Suppressor macrophage (primary cell): ENCODE measurements at places on chromosomes 12 and 14.
A peak's percentile ranks its signal among the peaks of the same experiment; 100 is the strongest.

DNA sequence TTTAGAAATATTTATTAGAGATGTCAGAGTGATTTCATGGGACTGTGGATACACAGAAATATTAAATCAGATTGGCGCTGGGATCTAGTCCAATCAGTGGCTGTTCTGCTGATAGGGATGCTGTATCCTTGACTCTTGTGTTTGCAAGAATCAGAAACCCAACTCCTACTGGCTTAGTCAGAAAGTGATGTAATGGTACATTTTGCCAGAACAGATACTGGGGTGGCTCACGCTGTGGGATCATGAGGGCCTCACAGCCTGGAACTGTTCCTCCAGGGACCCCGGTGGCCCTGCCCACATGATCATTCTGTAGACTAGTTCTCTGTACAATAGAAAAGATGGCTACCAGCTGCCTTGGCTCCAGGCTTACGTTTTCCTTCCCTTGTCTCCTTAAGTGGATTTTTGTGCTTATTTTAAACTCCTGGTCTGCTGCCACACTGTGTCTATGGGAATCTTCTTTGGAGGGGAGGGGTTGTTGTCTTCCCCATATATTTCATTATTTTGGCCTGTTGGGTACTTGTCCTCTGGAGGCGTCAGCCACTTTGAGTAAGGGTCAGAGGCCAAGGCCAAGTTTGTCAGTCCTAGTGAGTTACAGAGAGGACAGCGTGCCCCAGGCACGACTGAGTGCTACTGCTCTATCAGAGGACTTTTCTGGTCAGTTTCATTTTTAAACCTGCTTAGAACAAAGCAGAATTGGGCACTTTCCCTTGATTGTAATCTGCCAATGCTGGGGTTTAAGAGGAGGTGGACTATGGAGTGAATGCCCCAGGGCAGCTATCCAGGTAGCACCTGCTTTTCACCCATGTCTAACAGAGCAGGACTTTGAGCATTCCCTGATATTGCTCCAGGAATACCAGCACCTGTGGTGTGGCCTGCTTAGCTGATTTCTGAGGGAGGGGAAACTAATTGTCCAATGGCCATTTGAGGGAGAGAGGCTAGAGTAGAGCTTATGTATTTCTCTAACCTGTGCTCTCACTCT, 164.3 kb downstream of the SLC5A8 start:
- no peak for DNase-seq

- DNase-seq, result no peak
Measured at GRCh38 chr14:50023671-50024490, 92.5 kb downstream of the VCPKMT start.

DNA sequence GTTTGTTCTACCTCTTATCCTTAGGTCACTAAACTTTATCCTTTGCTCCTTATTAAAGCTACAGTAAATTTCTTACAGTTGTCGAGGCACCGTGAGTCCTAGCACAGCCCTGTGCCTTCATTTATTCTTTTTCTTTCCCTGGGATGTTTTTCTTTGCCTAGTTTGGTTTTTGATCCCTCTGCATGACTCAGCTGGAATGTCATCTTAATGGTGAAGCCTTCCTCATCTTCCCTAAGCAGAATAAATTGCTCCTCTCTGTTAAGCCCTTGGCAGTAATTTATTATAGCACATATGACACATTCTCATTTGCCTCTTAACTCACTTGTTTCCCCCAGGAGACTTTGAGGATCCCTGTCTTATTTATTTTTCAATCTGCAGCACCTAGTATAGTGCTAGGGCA, 16.6 kb downstream of the ACTR10 start:
- DNase-seq, result no peak

- peak; percentile 83 for DNase-seq
Measured at GRCh38 chr14:20794644-20795369, 7.8 kb downstream of the RNASE1 start.

DNA sequence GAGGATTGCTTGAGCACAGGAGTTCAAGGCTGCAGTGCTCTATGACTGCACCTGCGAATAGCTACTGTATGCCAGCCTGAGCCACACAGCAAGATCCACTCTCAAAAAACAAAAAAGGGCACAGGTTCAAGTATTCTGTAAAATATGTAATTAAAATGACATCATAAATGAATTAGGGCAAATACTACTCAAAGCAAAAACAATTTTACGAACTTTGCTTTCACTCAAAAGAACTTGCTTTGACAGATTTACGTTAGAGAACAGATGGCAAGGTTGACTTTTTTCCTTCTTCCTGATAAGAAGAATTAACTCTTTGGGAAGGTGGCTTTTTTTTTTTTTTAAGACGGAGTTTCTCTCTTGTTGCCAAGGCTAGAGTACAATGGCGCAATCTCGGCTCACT, 44.0 kb upstream of the EAPP start:
- no peak for DNase-seq

DNA sequence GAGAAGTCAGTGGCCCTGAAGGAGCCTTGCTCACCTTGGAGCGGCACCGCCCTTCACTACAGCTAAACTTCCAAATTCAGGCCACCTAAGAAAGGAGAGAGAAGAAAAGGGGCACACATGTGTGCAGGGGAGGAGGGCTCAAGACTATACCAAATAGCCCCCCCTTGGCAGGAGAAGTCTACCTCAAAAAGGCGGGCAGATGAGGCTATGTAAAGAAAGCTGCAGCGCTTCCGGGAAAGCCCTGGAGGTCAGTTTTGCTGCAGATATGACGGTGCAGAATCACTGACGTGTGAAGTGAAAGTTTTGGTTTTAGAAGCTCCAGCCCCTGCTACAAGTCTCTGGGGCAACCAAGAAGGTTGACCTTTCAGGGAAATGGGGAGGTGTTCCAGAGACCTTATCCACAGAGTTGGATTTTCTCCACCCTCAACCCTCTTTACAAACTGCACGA, 48.2 kb upstream of the PNMA1 start:
- peak; percentile 37 for DNase-seq

- no peak for DNase-seq
Measured at GRCh38 chr12:130748786-130749185, 32.7 kb upstream of the RIMBP2 start.
